Ecto neural progenitor cell (in vitro differentiated cells): ENCODE measurements at places on chromosomes 11 and 22.

GRCh38 chr11:14672635-14673034 is 29.0 kb downstream of the PDE3B start:
- DNase-seq, result no peak

DNA sequence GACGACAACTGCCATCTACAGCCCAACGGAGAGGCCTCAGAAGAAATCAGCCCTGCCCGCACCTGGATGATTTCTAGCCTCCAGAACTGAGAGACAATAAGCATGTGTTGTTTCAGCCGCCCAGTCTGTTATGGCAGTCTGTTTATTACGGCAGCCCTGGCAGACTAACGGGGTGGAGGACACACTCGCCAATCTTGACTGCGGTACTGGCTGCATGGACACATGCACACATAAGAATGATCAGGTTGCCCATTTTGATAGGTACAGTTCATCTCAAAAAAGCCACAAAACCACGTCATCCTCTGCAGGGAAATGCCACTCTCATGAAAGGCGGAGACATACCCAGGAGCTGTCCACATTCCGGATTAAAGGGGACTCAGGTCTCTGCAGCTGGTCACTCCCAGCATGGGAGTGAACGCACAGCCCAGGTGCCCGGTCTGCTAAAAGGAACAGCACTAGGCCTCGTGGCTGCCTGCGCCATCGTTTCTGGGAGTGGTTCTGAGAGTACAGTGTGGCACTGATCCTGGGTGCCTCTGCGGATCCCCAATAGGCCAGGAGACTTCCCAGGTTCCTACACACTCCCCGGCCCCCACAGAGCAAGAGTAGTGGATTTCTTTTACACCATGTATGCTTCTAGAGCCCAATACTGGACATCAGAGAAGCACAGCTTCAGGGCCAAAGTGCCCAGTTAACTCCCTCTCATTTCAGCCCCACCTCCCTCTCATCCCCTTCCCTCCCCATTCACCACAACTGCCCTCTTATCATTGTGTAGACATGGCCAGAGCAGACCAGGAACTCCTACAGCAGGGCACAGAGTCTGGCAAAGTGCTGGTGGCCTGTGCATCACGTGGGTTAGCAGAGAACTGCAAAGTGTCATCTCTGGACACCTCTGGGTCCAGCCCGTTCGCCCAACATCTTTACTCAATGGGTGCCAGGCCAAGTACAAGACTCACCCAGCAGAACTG is 11.7 kb upstream of the COMT start:
- no peak for DNase-seq

DNA sequence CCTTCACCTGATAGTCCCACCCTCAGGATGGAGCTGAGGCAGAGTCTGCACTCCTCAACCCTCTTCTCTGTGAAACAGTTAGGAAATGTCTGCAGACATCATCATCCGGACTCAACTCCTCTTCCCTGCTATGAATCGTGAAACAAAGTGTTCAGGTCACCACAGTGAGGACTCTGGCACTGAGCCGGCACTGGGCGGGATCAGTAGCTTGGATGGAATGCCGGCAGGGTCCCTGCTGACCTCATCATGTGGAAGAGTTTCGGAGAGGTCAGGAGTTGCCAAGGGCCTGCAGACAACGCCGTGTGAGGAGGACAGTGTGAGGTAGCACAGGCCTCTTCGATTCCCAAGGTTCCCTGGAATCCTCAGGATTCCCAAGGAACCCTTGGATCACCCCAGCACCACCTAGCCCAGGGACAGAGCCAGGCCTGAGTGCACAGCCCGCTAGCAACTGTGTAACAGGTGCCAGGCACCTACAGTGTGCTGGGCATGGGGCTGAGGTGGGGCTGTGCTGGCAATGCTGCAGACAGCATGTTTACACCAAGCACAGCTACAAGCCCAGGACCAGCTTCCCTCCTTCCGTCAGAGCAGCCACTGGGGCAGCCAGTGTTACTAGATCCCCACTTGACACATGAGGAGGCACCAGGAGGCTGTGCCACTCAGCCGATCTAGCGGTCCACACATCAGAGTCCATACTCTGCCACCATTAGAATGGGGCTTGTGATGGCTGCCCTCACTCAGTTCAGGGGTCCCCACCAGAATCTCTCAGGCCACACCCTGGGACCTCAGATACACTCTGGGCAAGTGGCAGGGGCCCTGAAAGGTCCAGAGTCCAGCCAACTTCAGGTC is 693 bp upstream of the LINC01488 start:
- DNase-seq, result no peak

- no peak for DNase-seq
Measured at GRCh38 chr11:75280770-75281468, 40.3 kb downstream of the TPBGL start.

DNA sequence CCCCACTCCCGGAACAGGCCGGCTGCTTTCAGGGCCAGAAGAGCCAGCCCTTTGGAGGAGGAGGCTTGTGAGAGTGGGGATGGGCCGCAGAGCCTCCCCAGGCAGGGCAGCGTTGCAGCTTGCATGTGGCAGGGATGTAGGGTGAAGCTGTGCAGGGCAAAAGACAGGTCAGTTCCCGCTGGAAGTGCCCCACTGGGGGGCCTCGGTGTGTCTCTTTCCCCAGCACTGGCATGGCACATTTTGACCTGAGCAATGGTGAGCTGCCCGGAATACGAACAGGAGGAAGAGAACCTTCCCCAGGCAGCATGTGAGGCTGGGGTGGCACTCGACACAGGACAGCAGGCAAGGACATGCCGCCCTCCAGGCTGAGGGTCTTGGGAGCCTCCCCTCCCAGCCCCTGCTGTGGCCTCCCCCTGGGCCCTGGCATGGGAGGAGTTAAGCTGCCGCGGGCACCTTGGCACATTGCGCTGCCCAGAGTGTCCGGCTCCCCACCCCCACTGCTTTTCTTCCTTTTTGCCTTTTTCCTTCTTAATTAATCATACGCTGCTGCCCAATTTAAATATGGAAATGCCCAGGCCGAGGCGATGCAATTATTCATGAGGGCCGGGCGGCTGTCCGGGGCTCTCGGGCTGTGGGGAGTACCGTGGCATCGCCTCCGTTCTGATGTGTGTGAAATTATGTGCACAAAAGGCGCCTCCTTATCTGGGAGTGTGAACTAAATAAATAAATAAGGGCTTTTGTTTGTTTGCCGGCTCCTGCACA is 76.0 kb upstream of the WNT7B start:
- no peak for DNase-seq

- DNase-seq, result no peak
Measured at GRCh38 chr11:721741-722345, 15.8 kb downstream of the EPS8L2 start.

DNA sequence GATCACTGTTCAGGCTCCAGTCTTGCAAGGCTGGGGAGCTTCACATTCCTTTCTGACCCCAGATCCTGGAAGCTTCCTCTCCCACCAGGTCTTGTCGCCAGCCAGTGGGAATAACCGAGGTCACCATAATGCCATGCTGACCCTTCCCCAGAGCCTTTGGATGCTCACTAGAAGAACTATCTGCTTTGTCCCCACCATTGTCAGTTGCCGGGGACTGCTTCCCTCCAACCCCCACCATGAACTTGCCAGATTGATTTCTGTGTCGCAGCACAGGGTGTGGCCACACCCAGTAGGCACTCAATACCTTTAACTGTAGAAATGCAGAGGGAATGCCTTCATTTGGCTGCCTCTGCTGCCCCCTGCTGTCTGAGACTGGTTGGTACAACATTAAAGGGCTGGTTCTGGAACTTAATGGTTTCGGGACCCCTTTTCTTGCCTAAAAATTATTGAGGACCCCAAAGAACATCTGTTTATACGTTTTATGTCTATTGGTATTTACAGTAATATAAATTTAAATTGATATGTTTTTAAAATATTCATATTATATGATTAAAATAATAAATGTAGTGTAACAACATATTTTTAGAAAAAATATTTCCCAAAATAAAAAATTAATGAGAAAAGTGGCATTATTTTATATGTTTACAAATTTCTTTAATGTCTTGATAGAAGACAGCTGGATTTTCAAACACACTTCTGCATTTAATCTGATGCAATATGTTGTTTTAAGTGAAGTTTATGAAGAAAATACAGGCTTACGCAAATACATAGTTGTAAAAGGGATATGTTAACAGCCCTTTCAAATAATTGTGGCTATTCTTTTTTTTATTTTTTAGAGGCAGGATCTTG is 6.7 kb upstream of the GDPD5 start:
- peak; percentile 85 for DNase-seq
